ENCODE measurements at places on chromosomes 2 and 18.

- DNase-seq: no peak
These were observed 157.0 kb downstream of the MGAT5 start for GRCh38 chr2:134410831-134411231.

DNA sequence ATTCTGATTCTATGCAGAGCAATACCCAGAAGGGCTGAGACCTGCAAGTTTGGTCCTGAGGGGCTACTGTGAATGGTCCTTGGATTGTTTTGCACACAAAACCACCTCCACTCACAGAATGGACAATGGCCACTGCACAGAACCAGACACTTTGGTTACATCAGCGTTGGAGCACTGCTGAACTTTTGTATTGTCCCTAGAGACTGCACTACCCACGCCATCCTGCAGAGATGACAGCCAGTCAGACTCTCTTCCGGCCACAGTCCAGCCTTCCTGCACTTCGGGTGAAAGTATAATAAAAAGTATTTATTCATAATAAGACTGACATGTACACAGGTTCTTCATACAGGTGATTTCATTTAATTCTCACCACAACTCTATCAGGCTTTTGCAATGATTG is 35.7 kb downstream of the CELF4 start:
- no peak for DNase-seq

DNA sequence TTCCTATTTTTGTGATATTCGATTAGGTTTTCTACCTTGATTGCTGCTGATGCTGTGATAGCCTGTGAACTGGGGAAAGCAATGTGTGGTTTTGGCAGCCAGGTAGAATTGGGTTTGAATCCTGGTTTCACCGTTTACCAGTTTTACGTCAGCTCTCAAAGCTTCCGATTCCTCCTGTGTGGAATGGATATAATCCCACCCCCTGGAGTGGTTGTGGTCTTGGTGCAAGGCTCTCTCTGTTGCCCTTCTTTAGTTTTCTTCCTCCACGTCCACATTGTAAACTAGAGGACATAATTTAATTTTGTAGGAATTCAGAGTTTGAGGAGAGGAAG is 45.0 kb downstream of the PHLPP1 start:
- no peak for DNase-seq

DNA sequence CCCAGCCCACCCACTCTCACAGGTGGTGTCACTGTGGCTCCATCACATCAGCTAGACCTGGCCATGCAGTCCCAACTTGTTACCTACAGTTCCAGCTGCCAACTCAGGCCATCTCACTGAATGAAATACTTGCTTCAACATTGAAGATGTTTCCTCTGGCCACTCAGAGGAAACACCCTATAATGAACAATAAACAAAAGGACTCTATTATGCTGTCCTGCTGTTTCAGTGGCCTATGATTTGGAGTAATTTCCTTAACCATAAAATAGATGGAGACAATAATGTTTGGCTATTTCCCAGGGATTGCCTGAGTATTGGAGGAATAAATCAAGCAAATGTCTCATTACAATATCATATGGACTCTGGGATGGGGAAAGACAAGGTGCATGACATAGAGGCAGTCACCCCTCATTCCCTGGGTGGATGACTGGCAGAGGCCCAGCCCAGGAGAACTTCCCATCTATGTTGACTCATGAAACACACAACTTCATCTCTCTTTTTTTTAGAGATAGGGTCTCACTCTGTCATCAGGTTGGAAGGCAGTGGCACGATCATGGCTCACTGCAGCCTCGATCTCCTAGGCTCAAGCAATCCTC is 134.4 kb downstream of the TGIF1 start:
- no peak for DNase-seq

GRCh38 chr2:102551329-102552096 is 67.8 kb upstream of the SLC9A2 start:
- no peak for DNase-seq

GRCh38 chr2:98565941-98566340 is 42.4 kb downstream of the COA5 start:
- no peak for DNase-seq

All from DMS153 (cell line).